8988T (cell line): ENCODE measurements at places on chromosomes 6 and 20.

GRCh38 chr20:38162149-38162548 is 2.9 kb downstream of the TGM2 start:
- no peak for DNase-seq

- DNase-seq, result no peak
Measured at GRCh38 chr20:2616634-2617033, 35.8 kb upstream of the NOP56 start.

DNA sequence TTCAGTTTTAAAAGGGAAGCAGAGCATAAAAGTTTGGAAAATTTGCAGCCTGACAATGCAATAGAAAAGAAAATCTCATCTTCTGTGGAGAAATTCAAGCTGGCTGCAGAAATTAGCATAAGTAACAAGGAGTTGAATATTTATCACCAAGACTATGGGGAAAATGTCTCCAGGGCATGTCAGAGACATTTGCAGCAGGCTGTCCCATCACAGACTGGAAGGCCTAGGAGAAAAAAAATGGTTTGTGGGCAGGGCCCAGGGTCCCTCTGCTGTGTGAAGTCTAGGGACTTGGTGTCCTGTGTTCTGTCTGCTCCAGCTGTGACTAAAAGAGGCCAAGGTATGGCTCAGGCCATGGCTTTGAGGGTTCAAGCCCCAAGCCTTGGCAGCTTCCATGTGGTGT is 8.1 kb upstream of the LAMA2 start:
- DNase-seq, result no peak

- no peak for DNase-seq
Measured at GRCh38 chr20:5146099-5146668, 19.4 kb downstream of the CDS2 start.

DNA sequence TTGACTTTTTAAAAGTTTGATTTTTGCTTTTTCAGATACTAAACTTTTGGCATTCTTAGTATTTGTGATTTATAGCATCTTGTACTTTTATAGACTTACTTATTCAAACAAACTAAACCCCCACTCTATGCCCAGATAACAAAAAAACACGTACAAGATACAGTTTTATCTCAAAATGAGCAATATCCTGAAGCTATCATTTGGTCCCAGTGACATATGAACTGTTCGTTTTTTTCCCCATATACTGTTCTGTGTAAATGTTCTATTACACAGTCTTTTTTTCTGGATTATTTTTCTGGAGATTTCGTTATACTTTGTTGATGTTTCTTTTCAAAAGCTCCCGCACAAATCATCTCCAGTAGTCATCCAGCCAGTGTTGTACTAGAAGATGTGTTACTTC is 27.3 kb upstream of the SERINC3 start:
- no peak for DNase-seq
